Right atrium auricular region (tissue), 2 donors: ENCODE measurements at places on chromosomes 6 and 20. TPM values are rescaled to one million over a fixed set of nuclear protein-coding genes. Genes with fewer than 3 reads are reported as not detected.

The BIRC7 gene
- not detected for total RNA-seq

The ZFP57 gene
- 0.30 TPM for total RNA-seq

The PM20D2 gene
- 15.5 TPM for total RNA-seq

DNA sequence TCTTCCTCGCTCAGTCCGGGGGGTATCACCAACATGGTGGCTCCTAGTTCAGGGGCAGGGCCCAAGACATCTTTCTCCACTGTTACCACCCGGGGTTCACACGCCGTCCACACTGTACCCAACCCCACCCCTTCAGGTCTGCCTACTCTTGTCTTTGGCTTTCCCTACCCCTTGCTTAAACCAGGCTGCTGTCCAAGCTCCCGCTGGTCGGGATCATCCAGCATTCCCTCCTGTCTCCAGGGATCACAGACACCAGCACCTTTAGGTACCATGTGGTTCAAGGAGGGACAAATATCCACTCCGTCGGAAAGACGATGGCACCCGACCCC, 395 bp downstream of the NELFE start:
- no peak for DNase-seq
- no peaks in the 10 kb centered on the region for H3K27me3 ChIP-seq
- H3K4me3 ChIP-seq = peak overlapping the region; percentile 82
- H3K36me3 ChIP-seq = peaks cover 58% of the 10 kb centered on the region
- H3K4me1 ChIP-seq = no peaks in the 10 kb centered on the region

DNA sequence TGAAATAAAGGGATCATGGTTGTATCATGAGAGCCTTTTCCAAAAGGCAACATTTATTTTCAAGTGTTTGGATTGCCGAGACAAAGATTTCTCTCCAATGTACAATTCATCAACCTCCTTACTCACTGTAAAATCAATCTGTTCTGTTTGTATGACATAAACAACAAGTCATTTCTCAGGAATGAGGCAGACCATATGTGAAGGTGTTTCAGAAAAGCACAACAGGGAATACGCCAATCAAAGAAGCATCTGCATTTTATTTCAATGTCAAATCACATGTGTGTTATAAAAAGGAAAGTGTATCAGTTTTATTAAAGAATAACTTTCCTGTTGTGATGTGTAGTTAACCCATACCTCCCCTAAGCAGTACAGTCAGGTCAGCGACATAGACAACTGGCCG, 653.7 kb downstream of the TFAP2A start:
- no peaks in the 10 kb centered on the region for H3K4me1 ChIP-seq
- H3K4me3 ChIP-seq = no peak overlapping the region
- no peak for DNase-seq
- H3K27me3 ChIP-seq = no peaks in the 10 kb centered on the region
- H3K36me3 ChIP-seq = no peaks in the 10 kb centered on the region

GRCh38 chr20:19017104-19017690, 195.2 kb upstream of the SLC24A3 start:
- H3K27me3 ChIP-seq = no peaks in the 10 kb centered on the region
- peaks cover 6% of the 10 kb centered on the region for H3K4me1 ChIP-seq
- H3K4me3 ChIP-seq = no peak overlapping the region
- H3K27ac ChIP-seq = no peak overlapping the region
- no peaks in the 10 kb centered on the region for H3K36me3 ChIP-seq
- DNase-seq = peak; percentile 54

DNA sequence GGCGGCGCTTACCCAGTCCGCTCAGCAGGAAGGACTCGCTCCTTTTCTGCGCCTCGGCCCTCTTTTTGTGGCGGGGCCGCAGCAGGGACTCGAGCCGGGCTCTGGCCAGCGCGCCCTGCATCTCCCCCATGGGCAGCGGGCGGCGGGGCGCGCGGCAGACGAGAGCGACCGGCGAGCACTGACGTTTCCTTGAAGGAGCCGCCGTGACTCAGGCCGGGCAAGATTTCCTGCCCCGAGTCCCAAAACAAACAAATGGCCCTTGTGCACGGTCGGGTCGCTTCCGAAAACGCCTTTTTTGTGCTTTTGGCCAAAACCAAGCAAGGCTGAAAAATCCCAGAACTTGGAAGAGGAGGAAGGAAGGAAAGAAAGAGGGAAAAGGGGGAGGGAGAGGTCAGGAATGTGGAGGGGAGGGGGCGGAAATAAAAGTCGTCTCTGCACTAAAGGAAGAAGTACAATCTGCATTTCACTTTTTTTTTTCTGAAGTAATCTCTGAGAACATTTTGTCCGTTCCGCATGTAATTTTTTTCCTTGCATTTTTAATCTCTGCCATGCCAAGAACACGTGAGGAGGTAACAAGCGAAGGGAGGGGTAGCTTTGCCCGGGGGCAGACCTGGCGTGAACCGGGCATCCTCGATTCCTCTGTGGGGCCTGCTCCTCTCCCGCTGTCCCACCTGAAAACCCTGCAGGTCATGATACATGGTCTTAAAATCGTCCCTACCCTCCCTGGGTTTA, 123.3 kb upstream of the SLC2A12 start:
- no peaks in the 10 kb centered on the region for H3K27me3 ChIP-seq
- peaks cover 29% of the 10 kb centered on the region for H3K36me3 ChIP-seq
- no peaks in the 10 kb centered on the region for H3K4me1 ChIP-seq
- H3K4me3 ChIP-seq = peak overlapping the region; percentile 55
- H3K27ac ChIP-seq = peak overlapping the region; percentile 94

- no peaks in the 10 kb centered on the region for H3K36me3 ChIP-seq
- H3K4me3 ChIP-seq = no peak overlapping the region
- no peak overlapping the region for H3K27ac ChIP-seq
- no peak for DNase-seq
Measured at GRCh38 chr6:55040102-55040848, 134.0 kb upstream of the HCRTR2 start.
